Activated CD4-positive, alpha-beta memory T cell treated with anti-CD3 and anti-CD28 coated beads for 36 hours (primary cell): ENCODE measurements at places on chromosomes 1 and 21. TPM values are rescaled to one million over a fixed set of nuclear protein-coding genes. Genes with fewer than 3 reads are reported as not detected.

GRCh38 chr1:48671578-48671977, 105.1 kb downstream of the BEND5 start:
- DNase-seq: no peak
- H3K4me1 ChIP-seq: no peaks in the 10 kb centered on the region
- H3K4me3 ChIP-seq: no peak overlapping the region

DNA sequence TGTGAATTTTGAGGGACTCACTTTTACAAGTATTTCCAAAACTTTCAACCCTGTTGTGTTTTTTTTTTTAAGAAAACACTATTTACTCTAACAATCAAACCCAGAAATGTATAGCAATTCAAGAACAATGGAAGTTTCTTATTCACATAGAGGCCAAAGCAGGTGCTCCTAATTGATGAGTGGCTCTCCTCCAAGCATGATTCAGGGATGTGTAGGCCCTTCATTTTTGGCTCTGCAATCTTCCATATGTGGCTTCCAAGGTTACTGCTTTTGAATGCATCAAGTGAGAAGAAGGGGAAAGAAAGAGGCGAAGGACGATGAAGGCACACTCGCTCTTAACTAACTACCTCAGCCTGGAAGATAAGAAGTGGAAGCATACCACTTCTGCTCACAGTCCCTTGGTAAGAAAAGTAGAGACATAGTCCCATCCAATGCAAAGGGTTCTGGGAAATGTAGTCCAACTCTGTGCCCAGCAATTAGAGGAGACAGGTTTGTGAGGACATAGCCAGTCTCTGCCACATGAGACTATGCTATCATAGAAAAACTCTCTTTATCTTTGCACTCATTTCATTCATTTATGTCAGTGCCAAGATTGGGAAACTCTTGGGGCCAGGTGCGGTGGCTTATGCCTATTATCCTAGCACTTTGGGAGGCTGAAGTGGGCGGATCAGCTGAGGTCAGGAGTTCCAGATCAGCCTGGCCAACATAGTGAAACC, 46.0 kb downstream of the OPTC start:
- H3K27me3 ChIP-seq: no peaks in the 10 kb centered on the region
- DNase-seq: no peak
- no peaks in the 10 kb centered on the region for H3K36me3 ChIP-seq
- H3K27ac ChIP-seq: no peak overlapping the region
- no peaks in the 10 kb centered on the region for H3K4me1 ChIP-seq

GRCh38 chr1:155134880-155135414, 705 bp upstream of the SLC50A1 start:
- peak overlapping the region; percentile 94 for H3K27ac ChIP-seq
- DNase-seq: peak; percentile 92
- H3K27me3 ChIP-seq: peaks cover under 1% of the 10 kb centered on the region
- peaks cover 32% of the 10 kb centered on the region for H3K4me1 ChIP-seq

The GIPC2 gene
- total RNA-seq: 0.17 TPM

The TSACC gene
- total RNA-seq: not detected
